A549 (cell line): ENCODE measurements at places on chromosomes 2 and 18.

DNA sequence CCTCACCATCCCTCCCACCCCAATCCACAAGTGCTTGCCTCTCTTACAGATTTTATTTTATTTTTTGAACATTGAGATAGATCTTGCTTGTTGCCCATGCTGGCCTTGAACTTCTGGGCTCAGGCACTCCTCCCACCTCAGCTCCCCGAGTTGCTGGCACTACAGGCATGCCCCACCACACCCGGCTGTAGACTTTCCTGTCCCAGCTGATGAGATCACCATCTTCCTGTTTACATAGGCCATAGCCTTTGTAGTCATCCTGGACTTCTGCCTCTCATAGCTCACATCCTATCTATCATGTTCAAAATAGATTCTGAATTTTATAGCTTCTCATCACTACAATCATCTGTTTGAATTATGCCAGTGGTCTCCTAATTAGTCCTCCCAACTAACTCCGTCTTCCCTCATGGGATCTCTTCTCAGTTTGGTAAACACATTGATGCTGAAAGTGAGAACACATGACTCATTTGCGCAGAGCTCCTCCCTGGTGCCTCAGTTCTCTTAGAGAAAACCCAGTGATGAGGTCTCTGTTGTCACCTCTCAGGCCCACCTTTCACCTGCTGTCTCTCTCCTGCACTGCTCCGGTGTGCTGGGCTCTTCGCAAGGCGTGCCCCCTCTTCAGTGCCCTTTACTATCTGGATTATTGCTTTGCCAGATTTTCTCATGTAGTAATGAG, 243.0 kb downstream of the ZNF407 start:
- no peak for DNase-seq

DNA sequence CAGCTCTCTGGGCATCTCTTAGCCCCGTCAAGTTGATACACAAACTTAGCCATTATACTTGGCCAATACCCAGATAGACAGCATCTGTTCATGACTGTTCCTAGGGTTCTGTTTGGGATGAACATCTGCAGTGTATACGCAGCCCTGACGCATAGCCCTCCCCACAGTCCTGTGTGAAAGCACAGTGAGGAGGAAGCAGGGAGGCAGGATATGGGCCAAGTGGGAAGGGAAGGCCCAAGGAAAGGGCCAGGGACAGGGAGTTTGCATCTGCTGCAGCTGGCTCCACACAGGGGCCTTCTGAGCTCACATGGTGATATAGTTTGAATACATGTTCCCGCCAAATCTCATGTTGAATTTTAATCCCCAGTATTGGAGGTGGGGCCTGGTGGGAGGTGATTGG, 80.2 kb downstream of the CMPK2 start:
- DNase-seq = no peak

DNA sequence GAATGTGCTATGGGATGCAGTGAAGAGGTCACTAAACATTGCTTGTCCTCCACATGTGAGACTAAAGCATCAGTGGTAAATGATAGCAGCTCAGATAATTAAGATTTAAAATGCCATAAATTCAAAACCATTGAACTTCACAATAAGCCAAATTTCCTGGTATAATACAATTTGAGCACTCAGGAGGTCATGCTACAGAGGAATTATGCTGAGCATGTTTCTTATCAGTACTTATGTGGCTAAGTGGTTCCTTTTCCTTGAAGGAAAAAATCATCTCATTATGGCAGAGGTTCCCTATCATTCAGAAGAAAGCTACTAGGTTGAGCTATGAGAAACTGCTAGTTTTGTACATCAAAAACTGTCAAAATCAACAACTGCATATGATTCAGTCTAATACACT, 156.6 kb downstream of the AGPS start:
- DNase-seq = no peak

- DNase-seq = no peak
Observed at GRCh38 chr18:14922031-14922430, 174.1 kb downstream of the ANKRD30B start.
